ENCODE measurements at places on chromosomes 1 and 21. TPM values are rescaled to one million over a fixed set of nuclear protein-coding genes. Genes with fewer than 3 reads are reported as not detected.

Gene NBPF19
- 15.0 TPM for total RNA-seq

Gene PLPPR4
- total RNA-seq: not detected

Gene PROX1
- total RNA-seq: 0.09 TPM

Gene OR10Z1
- total RNA-seq: not detected

Gene LRRC71
- total RNA-seq: not detected

Gene AMY2A
- not detected for total RNA-seq
